Activated CD4-positive, alpha-beta T cell treated with anti-CD3 and anti-CD28 coated beads, Interleukin-2, amount 50 U/mL, for 48 hours (primary cell): ENCODE measurements at places on chromosomes 5 and 9.

GRCh38 chr5:134524826-134525682, at the start of gene JADE2:
TSS of gene JADE2 (plus strand) at chr5:134525670. CDS start at chr5:134535858, 10,188 bp downstream.
- DNase-seq = peak; percentile 74

DNA sequence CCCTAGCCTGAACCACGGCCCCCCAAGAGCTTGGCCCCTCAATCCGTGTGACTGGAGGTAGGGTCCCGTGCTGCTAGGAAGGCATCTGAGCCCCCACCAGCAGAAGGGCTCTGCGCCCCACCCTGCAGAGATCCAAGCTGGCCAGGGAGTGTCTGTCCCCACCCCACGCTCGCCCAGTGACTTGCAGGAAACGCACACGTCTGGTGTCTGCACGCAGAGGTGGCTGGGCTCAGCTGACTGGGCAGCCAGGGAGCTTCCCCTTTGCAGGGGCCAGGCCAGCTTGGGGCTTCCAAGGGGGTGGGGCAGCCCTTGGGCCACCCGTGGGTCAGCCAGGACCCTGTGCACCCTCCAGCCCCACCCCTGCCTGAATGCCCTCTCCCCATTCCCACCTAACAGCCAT, 24.3 kb downstream of the NOTCH1 start:
- no peak for DNase-seq

DNA sequence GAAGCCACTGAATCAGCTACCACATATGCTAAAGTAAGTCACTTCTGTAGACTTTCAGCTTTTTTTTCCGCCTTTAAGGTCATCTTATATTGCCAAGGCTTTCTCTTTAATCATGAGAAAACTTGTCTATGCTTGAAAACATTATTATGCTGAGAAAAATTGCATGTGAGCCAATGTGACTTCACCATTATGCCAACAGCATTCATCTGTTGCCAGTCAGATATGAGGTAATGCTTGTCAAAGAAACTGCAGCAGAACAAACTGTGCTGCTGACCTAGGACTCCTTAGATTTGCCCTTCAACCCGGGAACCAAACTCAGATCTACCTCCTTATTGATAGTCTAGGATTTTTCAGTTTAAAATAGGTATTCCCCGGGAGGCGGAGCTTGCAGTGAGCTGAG, 34.3 kb downstream of the SLC44A1 start:
- DNase-seq = no peak

DNA sequence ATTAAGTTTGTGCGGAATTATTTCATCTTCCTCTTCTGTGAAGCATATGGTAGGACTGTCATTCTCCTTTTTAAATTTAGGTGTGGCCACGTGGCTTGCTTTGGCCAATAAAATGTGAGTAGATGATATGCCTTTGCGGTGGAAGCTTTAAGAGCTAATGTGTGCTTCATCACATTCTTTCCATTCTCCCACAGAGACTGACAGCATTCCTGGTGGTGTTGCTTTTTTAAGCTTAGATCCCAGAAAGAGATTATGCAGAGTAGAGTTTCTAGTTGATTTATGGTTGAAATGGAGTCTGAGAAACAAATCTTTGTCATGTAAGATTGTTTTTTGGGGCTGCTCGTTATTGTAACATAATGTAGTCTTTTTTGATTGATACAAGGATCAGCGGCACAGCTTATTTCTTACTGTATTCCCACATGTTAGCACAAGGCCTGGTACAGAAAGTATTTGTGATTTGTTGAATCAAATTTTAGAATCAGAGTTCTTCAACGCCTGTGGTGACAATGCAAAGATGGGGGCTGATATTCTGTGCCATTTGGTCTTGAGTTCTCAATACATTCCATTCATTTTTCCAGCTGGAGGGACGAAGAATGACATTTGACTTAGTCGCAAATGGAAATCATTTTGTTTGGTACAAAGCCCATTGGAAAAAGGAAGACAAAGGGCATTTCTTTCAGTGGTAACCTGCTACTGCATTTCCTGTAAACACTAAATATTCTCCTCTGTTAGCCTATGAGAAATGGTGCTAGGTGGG, 209.9 kb upstream of the VLDLR start:
- no peak for DNase-seq

DNA sequence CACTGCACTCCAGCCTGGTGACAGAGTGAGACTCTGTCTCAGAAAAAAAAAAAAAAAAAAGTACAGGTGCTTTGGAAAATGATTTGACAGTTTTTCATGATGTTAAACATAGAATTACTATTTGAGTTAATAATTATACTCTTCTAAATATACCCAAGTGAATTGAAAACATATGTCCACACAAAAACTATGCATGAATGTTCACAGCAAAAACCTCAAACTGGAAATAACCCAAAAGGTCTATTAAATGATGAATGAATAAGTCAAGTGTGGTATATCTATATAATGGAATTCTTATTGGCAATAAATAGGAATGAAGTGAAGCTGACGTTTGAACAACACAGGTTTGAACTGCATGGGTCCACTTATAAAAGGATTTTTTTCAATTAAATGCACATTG, 207.2 kb upstream of the DAB2 start:
- no peak for DNase-seq

DNA sequence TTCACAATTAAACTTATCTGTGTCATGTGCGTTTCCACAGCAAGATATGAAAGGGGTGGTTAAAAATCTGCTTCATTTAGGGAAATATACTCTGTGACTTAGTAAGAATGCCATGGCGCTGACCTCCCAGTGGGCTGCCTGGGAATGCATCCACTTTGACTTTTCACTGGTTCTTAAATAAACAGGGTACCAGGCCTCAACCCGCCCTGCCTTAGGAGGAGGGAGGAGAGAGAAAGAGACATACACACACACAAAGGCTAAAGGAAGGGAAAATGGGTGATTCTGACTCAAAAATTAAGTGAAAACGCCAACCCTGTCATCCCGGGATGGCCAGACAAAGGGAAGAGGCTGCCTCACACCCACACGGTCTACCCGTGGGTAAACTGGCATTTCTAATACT, 122.1 kb downstream of the EBF1 start:
- no peak for DNase-seq

DNA sequence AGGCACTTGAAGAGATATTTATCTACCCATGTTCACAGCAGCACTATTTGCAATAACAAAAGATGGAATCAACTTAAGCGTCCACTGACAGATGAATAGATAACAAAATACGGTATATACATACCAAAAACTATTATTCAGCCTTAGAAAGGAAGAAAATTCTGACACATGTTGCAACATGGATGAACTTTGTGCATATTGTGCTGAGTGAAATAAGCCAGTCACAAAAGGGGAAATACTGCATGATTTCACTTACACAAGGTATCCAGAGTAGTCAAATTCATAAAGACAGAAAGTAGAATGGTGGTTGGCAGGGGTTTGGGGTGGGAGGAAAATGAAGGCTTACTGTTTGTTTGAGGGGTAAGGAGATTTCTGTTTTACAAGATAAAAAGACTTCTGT, 66.0 kb downstream of the FBN2 start:
- no peak for DNase-seq

GRCh38 chr5:143019614-143020515, 249.7 kb downstream of the ARHGAP26 start:
- DNase-seq = no peak

DNA sequence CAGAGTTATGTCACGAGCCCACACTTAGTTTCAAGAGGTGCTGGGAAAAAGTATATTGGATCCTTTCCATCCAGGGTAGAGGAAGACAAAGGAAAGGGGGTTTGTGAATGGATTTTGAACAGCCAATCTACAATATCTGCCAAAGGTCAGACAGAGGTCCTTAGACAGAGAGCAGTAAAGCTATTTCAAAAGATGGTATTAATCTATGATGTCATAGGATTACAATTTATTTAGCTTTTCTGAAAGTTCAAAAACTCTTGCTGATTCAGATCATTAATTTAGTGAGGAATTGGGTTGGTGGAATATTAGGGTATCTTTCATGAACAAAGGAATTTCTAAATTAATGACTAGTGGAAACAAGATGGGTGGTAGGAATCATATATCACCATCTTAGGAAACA, 126.9 kb downstream of the NTRK2 start:
- DNase-seq = no peak

- no peak for DNase-seq
Measured at GRCh38 chr9:115364991-115365390, 247.0 kb upstream of the TNC start.

DNA sequence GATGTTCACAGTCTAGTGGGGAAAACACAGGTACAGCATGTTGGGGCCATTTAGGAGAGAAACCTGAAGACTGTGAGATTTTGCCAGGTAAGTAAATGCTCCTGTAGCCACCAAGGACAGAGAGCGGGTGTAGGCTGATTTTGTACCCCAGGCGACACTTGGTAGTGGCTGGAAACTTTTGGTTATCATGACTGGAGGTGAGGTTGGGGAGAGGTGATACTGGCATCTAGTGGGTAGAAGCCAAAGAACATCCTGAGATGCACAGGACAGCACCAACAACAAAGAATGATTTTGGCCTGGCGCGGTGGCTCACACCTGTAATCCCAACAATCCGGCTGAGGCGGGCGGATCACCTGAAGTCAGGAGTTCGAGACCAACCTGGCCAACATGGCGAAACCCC, 38.8 kb upstream of the PWWP2A start:
- no peak for DNase-seq

- no peak for DNase-seq
Measured at GRCh38 chr5:140989254-140990020, 23.2 kb downstream of the PCDHAC2 start.

GRCh38 chr9:4508907-4509589, 18.8 kb downstream of the SLC1A1 start:
- DNase-seq = no peak

DNA sequence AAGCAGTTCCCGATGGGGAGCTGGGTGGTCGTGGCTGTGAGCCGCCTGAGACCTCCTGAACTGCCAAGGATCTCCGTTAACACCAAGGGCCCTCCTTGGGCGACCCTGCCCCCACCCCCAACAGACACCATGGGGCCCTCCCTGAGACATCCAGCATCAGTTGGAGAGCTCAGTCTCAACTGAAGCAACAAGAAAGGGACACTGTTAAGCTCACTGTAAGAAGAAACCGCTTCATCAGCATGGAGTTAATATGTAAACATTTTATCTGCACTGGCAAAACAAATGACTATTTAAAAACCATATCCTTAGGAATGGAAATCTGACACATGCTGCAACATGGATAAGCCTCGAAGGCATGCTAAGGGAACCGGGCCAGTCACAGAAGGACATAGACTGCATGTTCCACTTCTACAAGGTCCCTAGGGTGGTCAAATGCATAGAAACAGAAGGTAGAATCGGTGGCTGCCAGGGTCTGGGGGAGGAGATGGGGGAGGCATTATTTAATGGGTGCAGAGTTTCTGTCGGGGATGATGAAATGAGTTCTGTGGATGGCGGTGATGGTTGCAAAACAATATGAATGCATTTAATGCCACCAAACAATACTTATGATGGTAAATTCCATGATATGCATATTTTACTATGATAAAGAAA, 47.4 kb downstream of the ROR2 start:
- DNase-seq = no peak

- no peak for DNase-seq
Measured at GRCh38 chr5:143972068-143972467, 160.1 kb downstream of the HMHB1 start.

- no peak for DNase-seq
Measured at GRCh38 chr5:83069096-83069799, 7.9 kb downstream of the TMEM167A start.

- no peak for DNase-seq
Measured at GRCh38 chr9:9091387-9091786, 1291.8 kb upstream of the DMAC1 start.

GRCh38 chr5:154701181-154701580, 54.0 kb upstream of the LARP1 start:
- DNase-seq = no peak

DNA sequence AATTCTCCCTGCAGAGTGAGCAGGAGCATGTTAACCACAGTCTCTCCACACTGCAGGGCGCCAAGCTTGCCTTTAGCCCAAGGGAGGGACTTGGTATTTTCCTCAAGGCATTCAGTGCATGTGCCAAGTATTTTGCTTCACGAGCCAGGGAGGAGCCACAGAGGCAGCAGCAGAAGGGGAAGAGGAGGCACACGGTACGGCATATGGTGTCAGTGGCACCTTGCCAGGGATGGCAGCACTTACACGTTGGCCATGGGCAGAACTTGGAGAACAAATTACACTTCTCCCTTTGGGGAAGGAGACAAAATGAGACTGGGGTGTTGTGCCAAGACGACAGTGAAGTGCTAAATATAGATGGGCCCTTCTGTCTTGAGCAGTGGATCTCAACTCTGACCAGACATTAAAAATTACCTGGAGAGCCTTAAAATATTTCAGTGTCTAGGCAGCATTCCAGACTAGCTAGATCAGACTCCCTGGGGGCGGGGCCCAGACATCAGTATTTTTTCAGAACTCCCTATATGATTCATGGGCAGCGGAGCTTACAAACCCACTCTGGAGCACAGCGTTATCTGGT, 155.8 kb downstream of the DRD1 start:
- DNase-seq = no peak

- DNase-seq = no peak
Measured at GRCh38 chr5:13945271-13945670, 783 bp upstream of the DNAH5 start.

- peak; percentile 70 for DNase-seq
Measured at GRCh38 chr9:136978073-136978864, 965 bp downstream of the PTGDS start.

DNA sequence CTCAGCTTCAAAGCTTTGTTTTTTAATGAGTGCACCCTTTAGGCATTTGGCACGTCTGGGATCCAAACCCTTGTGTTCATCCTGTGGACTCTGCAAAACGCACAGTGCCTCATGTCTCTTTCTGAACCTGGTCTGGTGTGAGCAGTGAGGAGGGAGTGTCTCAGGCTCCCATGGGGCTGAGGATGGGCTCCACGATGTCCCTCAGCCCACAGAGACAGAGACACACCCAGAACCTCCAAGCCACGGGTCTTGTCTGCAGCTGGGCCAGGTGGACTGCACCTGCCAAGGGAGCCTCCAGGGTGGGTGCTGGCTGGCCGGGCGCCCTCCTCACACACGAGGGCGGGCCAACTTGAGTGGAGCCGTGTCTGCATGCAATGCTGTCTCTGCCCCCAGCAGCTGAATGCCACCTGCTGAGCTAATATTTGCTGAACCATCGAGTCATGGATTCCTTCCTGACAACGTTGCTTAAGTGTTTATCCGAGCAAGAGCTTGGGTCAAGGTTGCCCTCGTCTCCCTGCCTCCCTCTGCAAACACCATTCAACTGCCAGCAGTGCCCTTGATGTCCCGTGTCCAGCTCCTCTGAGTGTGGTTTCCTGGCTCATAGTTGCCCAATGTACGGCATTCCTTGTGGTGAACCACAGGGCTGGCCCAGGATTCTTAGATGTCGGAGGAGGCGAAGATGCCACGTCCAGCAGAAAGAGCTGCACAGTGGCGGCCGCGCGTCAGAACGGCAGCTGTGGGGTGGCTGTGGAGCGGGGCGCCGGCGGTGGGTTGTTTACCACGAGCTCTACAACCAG, 31.4 kb upstream of the LPCAT1 start:
- DNase-seq = no peak

GRCh38 chr5:73506459-73506955, 8.3 kb downstream of the BTF3 start:
- no peak for DNase-seq
